Activated T-cell treated with anti-CD3 and anti-CD28 coated beads, Interleukin-2, amount 50 U/mL, for 72 hours (primary cell): ENCODE measurements at places on chromosomes 1 and 21. TPM values are rescaled to one million over a fixed set of nuclear protein-coding genes. Genes with fewer than 3 reads are reported as not detected.

Gene SLC27A3
- total RNA-seq = 8.3 TPM

DNA sequence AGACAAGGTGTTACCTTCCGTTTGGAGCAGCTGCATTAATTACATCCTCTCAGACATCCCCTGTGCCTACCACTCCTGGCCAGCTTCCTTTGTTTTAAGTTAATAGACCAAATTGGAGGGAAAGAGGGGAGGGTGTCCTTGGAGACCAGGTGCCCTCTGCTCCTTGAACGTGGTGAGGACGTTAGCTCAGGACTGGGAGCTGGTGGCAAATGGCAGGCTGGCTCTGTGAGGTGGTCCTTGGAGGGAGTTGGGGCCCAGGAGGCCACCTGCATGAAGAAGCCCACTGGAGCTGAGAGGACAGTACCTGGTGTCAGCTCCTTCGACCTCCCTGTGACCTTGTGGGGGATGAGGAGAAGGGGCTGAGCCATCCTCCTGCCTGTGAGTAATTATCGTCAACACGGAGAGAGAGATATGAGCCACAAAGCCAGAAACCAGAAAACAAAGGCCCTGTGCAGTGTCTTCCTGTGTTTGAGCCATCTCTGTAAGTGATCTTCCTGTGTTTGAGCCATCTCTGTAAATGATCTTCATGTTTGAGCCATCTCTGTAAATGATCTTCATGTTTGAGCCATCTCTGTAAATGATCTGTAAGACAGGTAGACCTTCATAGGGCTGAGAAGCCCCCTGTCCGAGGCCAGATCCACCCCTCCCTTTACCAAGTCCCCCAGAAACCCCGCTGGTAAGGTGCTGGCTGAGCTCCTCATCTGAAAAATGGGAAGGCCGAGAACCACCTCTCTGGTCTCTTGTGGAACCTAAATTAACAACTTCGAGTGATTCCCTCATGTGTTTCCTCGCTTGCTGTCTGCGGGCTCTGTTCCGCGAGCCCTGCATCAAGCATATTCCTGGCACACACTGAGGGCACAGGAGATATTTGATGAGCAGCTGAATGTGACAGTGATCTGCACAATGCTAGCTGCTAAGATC is 126.0 kb downstream of the CAMTA1 start:
- DNase-seq = no peak

Gene ORC1
- total RNA-seq = 43.5 TPM

Gene TTLL10
- total RNA-seq = 0.36 TPM

- no peak for DNase-seq
Measured at GRCh38 chr1:119603695-119604094, 44.4 kb downstream of the ZNF697 start.

DNA sequence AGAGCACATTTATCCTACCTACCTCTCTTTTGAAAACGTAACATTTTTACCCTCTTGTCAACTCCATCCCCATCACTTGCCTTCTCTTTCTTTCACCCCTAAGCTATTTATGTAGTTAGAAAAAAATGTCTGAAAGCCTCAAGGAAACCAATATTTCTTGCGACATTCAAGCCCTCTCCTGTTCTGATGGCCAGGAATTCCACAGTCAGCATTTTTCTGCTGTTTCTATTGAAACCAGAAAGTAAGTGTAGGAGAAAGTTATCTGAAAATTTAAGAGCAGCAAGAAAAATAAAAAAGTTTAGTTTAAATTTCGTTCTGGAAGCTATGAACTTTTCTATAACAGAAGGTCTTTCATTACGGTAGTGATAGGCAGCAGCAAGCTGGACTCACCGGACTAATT is 247.6 kb upstream of the PBX1 start:
- no peak for DNase-seq

GRCh38 chr1:187648091-187648490 is 819.3 kb downstream of the PLA2G4A start:
- DNase-seq = no peak

Gene SPATA1
- 2.3 TPM for total RNA-seq

- no peak for DNase-seq
Measured at GRCh38 chr1:227785805-227786671, 29.4 kb upstream of the PRSS38 start.

DNA sequence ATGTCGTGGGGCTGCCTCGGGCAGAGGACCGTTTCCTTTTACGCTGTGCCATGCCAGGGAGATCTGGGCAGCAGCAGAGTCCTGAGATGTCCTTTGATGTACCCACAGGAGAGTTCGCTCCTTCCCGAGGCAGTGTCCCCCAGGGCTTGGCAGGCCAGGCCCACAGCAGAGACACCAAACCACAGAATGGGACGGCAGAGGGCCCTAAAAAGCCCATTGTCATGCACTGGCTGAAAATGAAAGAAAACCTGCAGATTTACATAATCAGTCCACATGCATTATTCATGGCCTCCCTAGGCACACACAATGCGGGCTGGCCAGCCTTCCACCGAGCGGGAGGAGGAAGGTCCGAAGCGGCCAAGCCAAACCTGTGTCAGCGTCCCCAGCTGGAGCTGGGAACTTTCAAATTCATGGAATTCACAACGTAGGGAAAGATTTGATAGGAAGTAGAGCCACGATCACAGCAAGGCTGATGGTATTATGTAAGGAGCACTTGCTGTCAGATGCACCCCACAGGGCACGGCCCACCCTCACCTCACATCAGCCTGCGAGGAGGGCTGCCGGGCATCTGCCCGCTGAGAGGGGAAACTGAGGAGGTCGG is 25.3 kb upstream of the EFHD2 start:
- DNase-seq = no peak

DNA sequence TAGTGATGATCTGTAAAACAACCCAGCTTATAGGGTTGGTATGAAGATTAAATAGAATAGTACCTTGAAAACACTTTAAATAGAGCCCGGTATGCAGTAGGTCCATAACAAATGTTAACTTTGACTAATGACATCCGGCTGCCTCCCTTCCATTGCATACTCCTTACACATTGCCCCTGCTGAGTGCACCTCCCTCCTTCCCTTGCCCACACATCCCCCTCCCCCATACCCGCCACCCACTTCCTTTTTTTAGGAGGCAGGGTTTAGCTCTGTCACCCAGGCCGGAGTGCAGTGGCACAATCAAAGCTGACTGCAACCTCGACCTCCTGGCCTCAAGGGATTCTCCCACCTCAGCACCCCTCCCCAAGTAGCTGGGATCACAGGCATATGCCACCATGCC is 24.4 kb upstream of the ZC3H12A start:
- peak; percentile 41 for DNase-seq

DNA sequence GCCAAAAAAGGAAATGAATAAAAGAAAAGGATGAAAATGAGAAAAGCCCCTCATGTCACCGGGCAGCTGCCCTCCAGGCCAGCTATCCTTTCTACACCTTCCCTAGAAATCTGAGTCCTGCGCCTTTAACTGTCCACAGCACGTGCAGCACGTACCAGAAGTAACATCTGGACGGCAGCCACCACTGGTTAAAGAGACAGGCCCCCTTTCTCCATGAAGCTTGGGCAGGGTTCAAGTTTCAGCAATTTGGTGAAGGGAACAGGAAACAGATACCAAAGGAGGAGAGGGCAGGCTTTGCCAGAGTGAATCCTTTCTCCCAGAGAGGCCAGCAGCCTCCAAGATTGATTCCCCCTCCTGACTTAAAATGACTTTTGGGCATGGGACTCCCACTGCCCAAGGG is 3.6 kb upstream of the KIAA2013 start:
- no peak for DNase-seq

GRCh38 chr1:84720221-84720780 is 30.0 kb upstream of the SSX2IP start:
- DNase-seq = no peak

DNA sequence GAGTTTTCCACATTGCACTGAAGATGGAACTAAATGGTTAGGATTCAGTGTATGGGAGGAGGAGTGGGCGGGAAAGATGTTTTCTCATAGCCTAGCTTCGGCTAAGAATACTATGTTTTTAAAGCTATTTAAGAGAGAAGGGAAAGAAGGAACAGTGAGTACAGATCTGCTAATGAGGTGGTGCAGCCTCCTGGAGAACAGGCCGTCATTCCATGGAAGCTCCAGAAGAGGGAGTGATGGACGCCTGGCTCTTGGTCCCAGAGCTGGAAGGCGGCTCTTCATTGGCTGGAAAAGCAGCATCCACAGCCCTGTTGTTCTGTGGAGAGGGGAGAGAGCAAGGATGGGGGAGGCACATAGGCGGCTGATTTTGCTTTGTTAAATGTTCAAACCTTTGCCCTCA is 6.9 kb downstream of the CAMK1G start:
- DNase-seq = no peak

GRCh38 chr1:172338295-172338735 is 82.2 kb upstream of the C1orf105 start:
- DNase-seq = peak; percentile 62

DNA sequence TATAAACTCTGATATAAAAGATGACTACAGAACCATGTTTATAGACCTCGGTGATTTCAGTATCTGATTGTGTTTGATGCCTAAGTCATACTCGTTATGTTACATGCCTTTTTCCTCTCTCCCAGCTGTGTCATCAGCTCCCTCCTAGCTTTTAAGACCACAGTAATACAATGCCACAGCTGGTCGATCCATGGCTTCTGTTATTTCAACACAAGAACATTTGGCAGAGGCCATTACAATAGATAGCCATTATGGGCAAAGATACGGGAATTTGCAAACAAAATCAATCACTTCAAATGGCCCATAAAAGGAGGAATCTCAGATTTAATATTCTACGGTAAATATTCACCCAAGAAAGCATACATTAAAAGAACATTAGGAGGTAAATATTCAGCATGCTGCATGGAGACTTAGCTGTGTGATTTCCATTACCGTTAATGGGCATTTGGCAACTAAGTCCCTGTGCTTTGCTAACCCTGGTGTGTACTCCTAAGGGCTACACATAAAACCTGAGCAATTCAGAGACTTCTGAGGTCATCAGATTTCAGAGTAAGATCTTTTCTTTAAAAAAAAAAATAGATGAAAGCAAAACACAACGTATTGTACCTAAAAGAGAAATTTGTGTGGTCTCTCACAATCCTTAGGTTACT is 153.4 kb downstream of the PIGK start:
- no peak for DNase-seq

DNA sequence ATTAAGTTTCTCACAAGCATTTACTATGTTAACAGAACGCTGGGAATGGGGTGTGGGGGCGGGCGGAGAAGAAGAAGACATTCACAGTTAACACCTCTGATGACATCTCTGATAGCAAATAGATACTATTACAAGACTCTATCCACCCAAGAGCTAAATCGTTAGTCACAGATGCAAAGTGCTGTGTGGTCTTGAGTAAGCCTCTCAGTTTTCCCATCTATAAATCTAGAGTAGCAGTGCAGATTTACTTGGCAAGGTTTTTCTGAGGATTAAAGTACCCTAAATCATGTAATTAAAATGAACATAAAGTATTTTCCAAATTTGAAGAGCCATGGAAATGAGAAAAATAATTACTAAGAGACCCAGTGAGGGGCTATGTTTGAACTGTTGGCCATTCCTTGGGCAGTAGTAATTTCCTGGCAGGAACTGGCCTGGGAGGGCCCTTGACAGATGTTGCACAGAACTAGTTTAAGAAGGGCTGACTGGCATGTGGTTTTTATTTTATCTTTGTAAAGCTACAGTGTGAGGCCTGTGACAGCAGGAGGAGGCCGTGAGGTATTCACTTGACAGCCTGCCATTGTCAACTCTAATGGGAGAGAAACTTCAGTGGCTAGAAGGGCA is 58.7 kb upstream of the APOBEC4 start:
- no peak for DNase-seq
